CD8-positive, alpha-beta memory T cell (primary cell): ENCODE measurements at places on chromosomes 3 and 15. TPM values are rescaled to one million over a fixed set of nuclear protein-coding genes. Genes with fewer than 3 reads are reported as not detected.
A peak's percentile ranks its signal among the peaks of the same experiment; 100 is the strongest.

NMB gene
- 5.2 TPM for total RNA-seq

SPATA12 gene
- not detected for total RNA-seq

PEX5L gene
- total RNA-seq: not detected

ZNF620 gene
- 7.1 TPM for total RNA-seq

DNA sequence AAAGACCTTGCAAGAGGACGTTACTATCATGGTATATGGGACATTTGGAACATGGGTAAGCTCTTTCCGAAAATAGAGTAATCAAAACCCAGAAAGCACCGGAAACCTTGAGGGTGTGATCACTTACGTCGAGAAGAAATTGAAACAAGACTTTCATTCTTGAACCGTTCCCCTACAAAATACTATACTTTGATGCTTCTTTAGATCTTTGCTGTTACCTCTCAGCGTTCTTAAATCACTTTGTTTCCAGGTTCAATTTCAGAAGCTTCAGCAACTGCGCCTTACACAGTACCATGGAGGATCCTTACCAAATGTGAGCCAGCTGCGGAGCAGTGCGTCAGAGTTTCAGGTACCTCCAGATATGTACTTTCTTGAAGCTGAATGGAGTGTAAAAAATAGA lies 10.1 kb downstream of the CRTC3 start:
- no peak for DNase-seq
- no peak overlapping the region for H3K27ac ChIP-seq
- no peaks in the 10 kb centered on the region for H3K27me3 ChIP-seq
- peaks cover 64% of the 10 kb centered on the region for H3K4me1 ChIP-seq
- no peaks in the 10 kb centered on the region for H3K36me3 ChIP-seq

DNA sequence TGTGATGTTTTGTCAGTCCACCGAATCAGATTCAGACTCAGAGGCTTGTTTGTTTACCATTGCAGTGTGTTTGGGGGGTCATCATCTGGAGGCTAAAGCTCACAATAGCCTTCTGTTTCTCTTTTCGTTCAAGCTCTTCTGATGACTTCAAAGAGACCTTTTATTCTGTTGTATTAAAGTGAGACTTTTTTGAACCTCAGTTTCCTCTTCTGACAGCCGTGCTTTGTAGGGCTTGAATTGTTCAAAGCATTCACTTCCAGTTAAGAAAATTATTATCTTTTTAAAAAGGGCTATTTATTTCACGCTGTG lies 1.3 kb downstream of the PXK start:
- H3K4me3 ChIP-seq: peak overlapping the region; percentile 76
- no peaks in the 10 kb centered on the region for H3K36me3 ChIP-seq
- peak overlapping the region; percentile 3 for H3K27ac ChIP-seq
- no peaks in the 10 kb centered on the region for H3K27me3 ChIP-seq
- DNase-seq: no peak

- no peaks in the 10 kb centered on the region for H3K4me1 ChIP-seq
- H3K36me3 ChIP-seq: no peaks in the 10 kb centered on the region
- H3K27ac ChIP-seq: no peak overlapping the region
- H3K4me3 ChIP-seq: no peak overlapping the region
- H3K27me3 ChIP-seq: no peaks in the 10 kb centered on the region
- no peak for DNase-seq
Observed at GRCh38 chr3:180011927-180012326, 24.8 kb downstream of the PEX5L start.

- no peak for DNase-seq
- no peaks in the 10 kb centered on the region for H3K4me1 ChIP-seq
- no peak overlapping the region for H3K27ac ChIP-seq
- no peaks in the 10 kb centered on the region for H3K36me3 ChIP-seq
- no peaks in the 10 kb centered on the region for H3K27me3 ChIP-seq
- no peak overlapping the region for H3K4me3 ChIP-seq
Observed at GRCh38 chr3:82082796-82083195, 321.4 kb upstream of the GBE1 start.

DNA sequence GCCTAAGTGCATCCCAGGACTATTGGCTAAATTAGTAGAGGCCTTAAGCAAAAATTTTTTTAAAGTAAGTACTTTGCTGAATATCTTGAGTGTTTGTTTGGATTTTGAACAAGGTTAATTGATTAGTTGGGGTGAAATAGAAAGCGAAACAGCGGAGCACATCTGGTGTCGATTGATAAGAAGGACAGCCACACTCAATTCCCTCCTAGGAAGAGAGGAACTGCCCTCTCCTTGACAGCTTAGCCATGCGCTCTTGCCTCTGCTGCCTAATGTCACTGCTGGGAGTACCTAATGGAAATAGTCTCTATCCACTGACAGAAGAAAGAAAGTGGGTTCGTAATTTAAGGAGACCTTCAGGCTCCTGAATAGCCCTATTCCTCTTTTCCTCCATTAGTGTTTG lies 943.6 kb downstream of the DIPK2A start:
- H3K27me3 ChIP-seq: no peaks in the 10 kb centered on the region
- H3K27ac ChIP-seq: no peak overlapping the region
- DNase-seq: no peak
- no peaks in the 10 kb centered on the region for H3K36me3 ChIP-seq

- no peaks in the 10 kb centered on the region for H3K36me3 ChIP-seq
- H3K4me1 ChIP-seq: peaks cover 34% of the 10 kb centered on the region
- no peak overlapping the region for H3K4me3 ChIP-seq
- H3K27me3 ChIP-seq: no peaks in the 10 kb centered on the region
Observed at GRCh38 chr15:95872366-95872771, 458.1 kb upstream of the NR2F2 start.

- H3K4me1 ChIP-seq: no peaks in the 10 kb centered on the region
- no peak overlapping the region for H3K27ac ChIP-seq
- no peaks in the 10 kb centered on the region for H3K36me3 ChIP-seq
- H3K27me3 ChIP-seq: no peaks in the 10 kb centered on the region
- H3K4me3 ChIP-seq: no peak overlapping the region
Observed at GRCh38 chr15:99895956-99896311, 162.7 kb upstream of the LYSMD4 start.

GRCh38 chr3:5298453-5298852 lies 110.9 kb downstream of the EDEM1 start:
- no peak overlapping the region for H3K4me3 ChIP-seq
- no peaks in the 10 kb centered on the region for H3K36me3 ChIP-seq
- no peaks in the 10 kb centered on the region for H3K4me1 ChIP-seq
- no peaks in the 10 kb centered on the region for H3K27me3 ChIP-seq
- no peak overlapping the region for H3K27ac ChIP-seq

GRCh38 chr3:62566022-62566557 lies 192.7 kb upstream of the FEZF2 start:
- H3K27ac ChIP-seq: no peak overlapping the region
- no peaks in the 10 kb centered on the region for H3K4me1 ChIP-seq
- no peaks in the 10 kb centered on the region for H3K36me3 ChIP-seq
- no peak overlapping the region for H3K4me3 ChIP-seq
- DNase-seq: no peak

DNA sequence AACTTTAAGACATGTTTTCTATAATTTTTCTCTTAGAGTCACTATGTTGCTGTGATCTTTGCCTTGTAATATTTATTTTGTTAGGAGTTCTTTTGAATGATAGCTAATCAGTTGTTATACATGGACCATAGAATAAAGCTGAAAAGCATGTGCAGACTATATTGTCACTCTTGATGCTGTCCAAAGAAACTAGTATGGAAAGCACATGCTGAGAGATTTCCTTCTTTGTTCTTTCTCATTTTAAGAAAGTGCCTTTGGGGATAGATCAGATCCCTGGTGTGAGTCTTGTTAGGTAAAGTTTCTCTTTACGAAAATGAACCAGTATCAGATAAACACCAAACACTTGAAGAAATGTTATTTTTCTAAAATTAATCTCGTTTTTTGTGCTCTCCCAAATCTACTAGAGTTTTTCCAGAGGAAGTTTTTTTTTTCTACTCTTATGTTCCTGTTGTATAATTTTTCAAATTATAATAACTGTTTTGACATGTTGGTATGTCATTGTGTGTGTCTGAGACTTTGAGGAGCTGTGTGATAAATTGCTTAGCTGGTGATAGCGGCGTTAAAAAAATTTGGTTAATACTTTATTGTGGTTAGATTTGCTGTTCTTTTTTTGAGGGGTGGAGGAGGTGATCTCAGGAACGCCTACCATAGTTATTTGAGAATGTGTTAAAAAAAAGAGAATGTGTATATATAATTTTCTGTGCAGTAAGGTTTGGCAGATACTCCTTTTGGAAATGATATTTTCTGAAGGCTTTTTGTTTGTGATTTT lies 2.2 kb downstream of the PIAS1 start:
- H3K27me3 ChIP-seq: no peaks in the 10 kb centered on the region
- DNase-seq: peak; percentile 6
- H3K4me3 ChIP-seq: no peak overlapping the region
- peaks cover 55% of the 10 kb centered on the region for H3K4me1 ChIP-seq

DNA sequence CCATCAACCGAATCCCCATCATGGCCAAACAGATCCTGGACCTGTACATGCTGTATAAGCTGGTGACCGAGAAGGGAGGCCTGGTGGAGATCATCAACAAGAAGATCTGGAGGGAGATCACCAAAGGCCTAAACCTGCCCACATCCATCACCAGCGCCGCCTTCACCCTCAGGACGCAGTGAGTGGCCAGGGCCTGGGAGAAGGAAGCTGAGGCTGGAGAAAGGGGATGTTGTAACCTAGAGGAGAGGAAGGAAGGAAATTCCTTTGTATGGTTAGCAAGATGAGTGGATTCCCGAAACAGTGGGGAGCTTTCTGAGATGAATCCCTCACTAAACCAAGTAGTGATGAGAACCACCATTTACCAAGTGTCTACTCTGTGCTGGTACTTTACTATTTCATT lies 25.8 kb upstream of the CLK3 start:
- no peak overlapping the region for H3K4me3 ChIP-seq
- no peak overlapping the region for H3K27ac ChIP-seq
- H3K27me3 ChIP-seq: no peaks in the 10 kb centered on the region
- no peak for DNase-seq
- no peaks in the 10 kb centered on the region for H3K4me1 ChIP-seq

DNA sequence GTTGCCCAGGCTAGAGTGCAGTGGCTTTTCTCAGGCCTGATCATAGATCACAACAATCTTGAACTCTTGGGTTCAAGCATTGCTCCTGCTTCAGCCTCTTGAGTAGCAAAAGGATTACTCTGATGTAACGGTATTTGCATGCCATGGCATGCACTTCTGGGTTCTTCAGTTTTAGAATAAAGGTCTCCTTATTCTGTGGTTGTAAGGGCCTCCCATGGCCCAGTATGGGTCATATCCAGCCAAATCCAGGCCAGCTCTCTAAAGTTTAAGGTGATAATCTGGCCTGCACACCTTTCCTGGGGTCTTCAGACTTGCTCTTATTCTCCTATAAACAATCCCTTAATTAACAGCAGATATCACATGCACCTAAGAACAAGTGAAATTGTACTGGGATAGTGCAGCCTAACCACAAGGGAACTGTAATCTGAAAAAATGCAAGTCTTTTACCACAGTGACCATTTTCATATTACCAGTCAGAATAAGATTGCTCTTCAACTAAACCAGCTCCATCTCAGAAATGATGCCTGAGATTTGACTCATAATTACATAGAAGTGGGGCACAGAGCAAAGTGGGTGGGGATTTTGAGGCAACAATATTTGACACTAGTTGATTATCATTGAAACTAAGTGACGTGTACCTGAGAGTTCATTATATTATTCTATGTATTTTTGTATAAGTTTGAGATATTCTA lies 25.4 kb downstream of the COMMD2 start:
- H3K27ac ChIP-seq: no peak overlapping the region
- no peak for DNase-seq
- no peaks in the 10 kb centered on the region for H3K4me1 ChIP-seq
- H3K36me3 ChIP-seq: no peaks in the 10 kb centered on the region
- H3K27me3 ChIP-seq: no peaks in the 10 kb centered on the region
- H3K4me3 ChIP-seq: no peak overlapping the region

DNA sequence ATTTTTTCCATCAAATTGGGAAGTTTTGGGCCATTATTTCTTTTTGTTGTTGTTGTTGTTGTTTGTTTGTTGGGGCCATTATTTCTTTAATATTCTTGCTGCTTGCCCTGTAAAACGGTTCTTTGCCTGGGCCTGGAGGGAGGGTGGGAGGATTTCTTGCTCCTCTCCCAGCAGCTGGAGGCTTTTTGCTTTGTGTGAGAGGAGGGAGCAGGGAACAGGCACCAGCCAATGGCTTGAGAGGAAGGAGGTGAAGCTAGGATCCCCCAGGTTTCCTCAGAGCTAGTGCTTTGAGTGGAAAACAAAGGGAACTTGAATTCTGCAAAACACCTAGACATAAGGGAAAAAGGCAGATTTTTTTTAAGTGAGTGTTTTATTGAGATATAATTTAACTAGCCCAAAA lies 61.2 kb upstream of the DNAJC19 start:
- no peaks in the 10 kb centered on the region for H3K36me3 ChIP-seq
- DNase-seq: no peak
- no peaks in the 10 kb centered on the region for H3K4me1 ChIP-seq

GRCh38 chr3:53416530-53416929 lies 69.2 kb upstream of the DCP1A start:
- no peaks in the 10 kb centered on the region for H3K4me1 ChIP-seq

- DNase-seq: no peak
- no peak overlapping the region for H3K4me3 ChIP-seq
- H3K27me3 ChIP-seq: no peaks in the 10 kb centered on the region
- H3K4me1 ChIP-seq: no peaks in the 10 kb centered on the region
Observed at GRCh38 chr3:165742351-165742750, 94.9 kb downstream of the BCHE start.

DNA sequence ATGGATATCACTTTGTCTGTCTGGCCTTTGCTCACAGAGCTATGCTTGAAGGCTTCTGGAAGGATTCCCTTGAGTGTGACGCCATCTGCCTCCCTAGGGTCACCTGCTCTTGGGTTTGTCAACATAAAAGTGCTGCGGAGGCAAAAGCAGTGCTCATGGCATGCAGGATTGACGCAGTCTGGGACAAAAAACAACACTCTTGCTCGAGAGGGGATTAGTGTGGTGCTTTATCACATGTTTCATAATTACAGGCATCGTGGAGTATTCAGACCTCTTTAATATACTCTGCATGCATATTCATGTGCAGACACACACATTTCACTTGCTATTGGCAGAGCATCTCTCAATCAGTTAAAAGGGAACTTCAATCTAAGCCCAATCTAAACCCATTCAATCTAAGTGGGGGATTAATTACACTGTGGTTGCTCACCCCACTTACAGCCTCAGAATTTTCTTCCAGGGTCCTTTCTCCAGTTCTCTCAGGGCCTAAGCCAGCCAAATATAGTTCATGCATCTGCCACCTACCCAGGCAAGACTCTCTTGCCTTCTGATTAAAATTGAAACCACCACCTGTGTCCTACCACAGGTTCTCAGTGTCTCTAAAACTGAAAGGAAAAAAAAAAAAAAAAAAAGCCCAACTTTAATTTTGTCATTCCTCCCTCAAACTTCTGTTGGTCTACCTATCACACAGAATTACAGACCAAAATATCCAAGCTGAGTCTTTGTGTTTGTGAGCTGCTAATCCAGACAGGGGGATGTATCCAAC lies 75.6 kb downstream of the BFSP2 start:
- DNase-seq: no peak
- H3K27ac ChIP-seq: no peak overlapping the region
- no peaks in the 10 kb centered on the region for H3K36me3 ChIP-seq
- H3K27me3 ChIP-seq: no peaks in the 10 kb centered on the region
- H3K4me1 ChIP-seq: peaks cover 16% of the 10 kb centered on the region

GRCh38 chr15:96262097-96262496 lies 68.4 kb upstream of the NR2F2 start:
- H3K27ac ChIP-seq: no peak overlapping the region
- no peaks in the 10 kb centered on the region for H3K27me3 ChIP-seq
- no peak for DNase-seq

- no peak overlapping the region for H3K27ac ChIP-seq
- DNase-seq: no peak
Observed at GRCh38 chr3:46982546-46982945, 3.1 kb downstream of the NBEAL2 start.

- H3K27ac ChIP-seq: no peak overlapping the region
- no peak overlapping the region for H3K4me3 ChIP-seq
- H3K4me1 ChIP-seq: peaks cover 15% of the 10 kb centered on the region
- H3K27me3 ChIP-seq: no peaks in the 10 kb centered on the region
- no peak for DNase-seq
Observed at GRCh38 chr3:16978234-16978920, 93.6 kb downstream of the PLCL2 start.
